8988T (cell line): ENCODE measurements at places on chromosomes 4 and X.

- no peak for DNase-seq
These were observed 26.3 kb upstream of the PPP2R2C start for GRCh38 chr4:6498511-6499237.

- no peak for DNase-seq
These were observed 230.6 kb upstream of the CPEB2 start for GRCh38 chr4:14771504-14772175.

DNA sequence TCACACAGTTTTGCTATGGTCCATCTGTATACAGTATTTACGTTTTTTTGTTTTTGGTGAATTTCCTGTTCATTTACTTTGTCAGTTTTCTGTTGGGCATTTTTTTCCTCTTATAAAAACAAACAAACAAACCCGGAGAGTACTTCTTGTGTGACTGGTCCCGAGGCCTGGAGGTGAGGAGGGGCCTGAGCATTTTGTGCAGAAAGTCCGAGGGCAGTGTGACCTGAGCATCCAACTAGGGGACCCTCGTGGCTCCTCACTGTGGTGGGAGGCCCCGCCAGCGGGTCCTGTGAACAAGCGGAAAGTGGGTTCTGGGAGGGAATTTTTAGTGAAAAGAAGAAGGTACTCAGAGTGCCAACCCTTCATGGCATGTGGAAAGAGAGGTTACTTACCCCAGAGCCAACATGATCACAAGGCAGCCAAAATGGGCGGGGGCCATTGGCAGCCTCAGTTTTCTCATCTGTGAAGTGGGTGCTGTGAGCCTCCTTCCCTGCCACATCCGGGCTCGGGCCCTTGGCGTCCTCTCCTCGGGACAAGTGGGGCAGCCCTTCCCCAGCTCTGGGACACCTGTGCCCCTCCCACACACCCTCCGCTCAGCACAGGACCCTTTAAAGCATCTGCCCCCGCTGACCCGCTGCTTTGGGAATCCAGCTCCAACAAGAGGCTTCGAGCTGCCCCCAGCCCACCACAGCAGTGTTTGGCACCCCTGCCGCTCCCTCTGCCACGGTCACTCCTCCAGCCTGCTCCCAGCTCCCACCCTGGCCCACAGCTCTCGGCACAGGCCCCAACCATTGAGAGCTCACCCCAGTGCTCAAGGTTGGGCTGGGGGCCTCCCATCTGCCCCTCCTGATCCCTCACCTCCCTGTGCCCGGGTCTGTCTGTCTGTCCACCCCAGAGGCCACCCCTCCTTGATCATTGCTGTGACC is 22.8 kb upstream of the GPR78 start:
- no peak for DNase-seq

DNA sequence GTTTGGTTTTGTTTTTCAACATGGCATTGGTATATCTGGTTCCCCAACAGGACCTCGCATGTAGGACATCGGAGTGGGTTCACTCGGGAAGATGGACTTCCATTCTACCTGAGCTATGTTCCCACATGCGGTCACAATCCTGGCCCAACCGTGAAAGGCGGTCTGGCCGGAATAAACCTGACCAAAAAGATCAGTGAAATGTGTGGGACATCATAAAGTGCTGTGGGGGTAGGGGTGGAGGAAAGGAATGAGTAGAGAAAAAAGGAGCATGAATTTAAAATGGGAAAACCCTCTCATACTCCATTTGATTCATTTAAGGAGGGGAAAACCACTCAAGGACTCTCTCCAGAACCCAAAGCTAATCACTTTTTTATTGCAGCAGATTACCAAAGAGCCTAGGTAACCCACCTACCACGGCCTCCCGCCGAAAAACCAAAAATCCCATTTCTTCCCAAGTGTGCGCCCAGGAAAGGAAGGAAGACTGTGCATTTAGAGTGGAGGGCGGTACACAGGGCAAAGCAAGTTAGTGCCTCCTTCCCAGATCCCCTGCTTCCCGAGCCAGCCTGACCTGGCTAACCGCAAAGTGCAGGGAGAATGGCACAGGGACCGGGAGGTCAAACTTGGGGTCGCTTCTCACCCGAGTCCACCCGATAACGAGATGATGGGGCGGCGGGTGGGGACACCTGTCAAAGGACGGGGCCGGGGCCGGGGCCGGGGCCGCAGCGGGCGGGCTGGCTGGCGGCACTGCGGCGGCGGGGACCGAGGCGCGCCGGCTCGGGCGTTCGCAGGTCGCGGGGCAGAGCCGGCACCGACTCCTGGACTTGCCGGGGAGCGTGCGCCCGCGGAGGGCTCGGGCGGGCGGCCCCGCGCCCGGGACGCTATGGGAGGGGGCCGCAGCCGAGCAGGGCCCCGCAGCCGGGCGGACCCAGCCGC is 669 bp downstream of the TMEM150C start:
- peak; percentile 30 for DNase-seq

GRCh38 chrX:39439906-39440798 is 638.9 kb downstream of the MID1IP1 start:
- DNase-seq, result no peak

- no peak for DNase-seq
These were observed 1169.5 kb upstream of the PABPC4L start for GRCh38 chr4:135371137-135371536.

DNA sequence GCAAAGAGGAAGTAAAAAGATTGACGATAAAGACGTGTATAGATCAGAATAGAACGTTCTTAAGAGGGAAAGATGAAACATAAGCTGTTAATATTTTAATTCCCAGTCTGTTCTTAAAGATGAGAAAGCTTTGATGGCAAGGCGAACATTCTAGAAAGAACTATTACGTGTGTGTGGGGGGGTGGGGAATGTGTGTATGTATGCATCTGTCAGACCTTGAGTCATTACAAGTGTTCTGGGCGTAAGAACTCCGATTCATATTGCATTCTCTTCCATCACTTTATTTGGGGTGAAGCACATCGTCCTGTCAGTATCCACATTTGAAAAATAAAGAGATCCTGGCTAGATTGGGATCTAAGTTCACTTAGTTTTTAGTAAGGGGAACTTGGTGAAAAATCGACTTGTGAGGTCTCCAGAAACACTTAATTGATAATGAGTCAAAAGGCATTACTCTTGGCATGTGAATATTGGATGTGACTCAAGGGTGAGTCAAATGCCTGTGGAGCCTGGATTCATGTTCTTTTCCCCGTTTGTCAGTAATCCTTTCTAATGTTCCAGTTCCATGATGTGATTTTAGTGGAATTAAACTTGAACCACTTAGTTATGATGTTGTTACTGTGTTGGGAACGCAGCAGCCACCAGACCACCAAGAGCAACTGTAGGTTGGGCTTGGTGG is 3.1 kb downstream of the SMS start:
- peak; percentile 51 for DNase-seq
